ENCODE measurements at places on chromosomes 11 and 22.

DNA sequence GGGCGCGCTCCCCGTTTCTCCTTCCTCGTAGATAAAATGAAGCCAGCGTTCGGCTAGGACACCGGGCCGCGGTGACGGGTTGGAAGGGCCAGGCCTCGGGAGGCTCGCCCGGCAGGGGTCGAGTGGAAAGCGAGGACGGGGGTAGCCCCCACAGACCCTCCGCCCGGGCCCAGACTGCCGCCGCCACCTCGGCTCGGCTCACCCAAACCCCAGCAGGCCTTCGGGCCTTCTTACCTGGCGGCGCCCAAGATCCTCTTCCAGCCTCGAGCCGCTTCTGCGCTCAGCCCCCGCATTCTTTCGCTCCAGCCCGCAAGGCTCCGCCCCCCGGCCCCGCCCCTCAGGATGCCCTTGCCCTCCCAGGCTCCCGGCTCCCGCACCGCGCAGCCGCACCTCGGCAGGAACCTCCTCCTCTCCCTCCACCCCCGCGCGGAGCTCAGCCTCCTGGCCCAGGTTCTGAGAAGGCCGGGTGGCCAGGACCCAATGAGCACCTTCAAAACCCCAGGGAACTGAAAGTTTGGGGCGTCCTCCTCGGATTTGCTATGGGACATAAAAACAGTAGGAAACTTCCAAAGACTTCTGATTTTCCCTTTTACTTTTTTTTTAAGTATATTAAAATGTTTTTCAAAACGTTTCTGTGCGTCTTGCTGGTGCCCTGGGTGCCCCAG lies at the start of gene CD59:
Gene CD59 (minus strand): TSS at position 276 of the 665 bp plus-strand sequence. CDS start 13,978 bp downstream, outside the sequence.
- peak; percentile 92 for DNase-seq

DNA sequence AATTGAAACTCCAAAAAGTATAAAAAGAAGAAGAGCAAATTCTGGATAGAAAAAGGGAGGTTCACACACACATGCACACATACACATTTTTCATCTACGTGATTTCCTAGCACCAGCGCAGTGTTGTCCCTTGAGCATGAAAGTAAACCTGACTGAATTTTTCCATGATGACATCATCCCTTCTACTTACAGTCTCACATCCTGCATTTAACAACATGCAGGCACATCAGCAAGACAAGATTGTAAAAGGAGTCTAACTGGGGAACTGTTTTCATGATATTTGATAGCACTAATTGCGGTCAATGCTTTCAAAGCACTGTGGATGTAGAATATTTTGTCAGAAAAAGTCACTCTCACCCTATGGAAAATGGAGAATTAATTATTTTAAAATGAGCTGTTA lies 36.6 kb downstream of the GAS2 start:
- peak; percentile 86 for DNase-seq

GRCh38 chr11:71200172-71200716 lies 52.1 kb downstream of the SHANK2 start:
- no peak for DNase-seq

DNA sequence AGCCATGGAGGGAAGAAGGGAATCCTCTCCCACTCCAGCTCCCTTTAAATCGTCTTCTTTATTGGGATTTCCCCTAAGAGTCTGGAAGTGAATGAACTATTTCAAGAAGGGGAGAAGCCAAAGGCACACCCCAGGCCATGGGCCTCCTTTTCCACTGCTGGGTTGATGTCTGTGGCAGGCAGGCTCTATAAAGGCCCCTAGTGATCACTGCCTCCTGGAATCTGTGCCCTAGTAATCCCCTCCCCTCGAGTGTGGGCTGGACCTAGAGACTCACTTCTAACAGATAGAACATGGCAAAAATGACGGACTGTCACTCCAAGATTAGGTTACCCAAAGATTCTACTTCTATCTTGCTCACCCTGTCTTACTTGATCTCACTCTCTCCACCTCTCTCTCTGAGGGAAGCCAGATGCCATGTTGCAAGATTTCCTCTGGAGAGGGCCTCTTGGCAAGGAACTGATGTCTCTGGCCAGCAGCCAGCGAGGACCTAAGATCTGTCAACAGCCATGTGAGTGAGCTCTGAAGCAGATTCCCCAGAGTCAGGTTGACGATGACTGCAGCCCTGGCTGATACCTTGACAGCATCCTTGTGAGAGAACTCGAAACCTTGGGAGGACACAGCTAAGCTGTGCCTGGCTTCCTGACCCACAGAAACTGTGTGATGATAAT lies 444.8 kb downstream of the SOX6 start:
- DNase-seq = peak; percentile 14

DNA sequence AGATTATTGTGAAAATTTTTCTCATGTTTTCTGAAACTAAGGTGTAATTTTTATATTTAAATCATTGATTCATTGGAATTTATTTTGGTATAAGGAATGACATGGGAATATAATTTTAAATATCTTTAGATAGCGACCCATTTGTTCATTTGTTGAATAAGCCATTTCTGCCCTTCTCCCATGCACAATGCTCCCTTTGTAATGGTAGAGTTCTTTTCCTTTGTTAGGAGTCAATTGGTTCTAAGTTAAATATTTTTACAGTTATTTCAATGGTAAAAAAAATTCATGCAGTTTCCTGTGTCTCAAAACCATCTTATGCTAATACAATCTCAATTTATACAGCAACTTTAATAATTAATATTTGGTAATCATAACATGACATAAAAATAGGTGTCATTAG lies 218.8 kb upstream of the C11orf87 start:
- DNase-seq = no peak
